ENCODE measurements at places on chromosomes 2 and 18.

- DNase-seq, result peak; percentile 30
Observed at GRCh38 chr2:159094173-159094737, 125.8 kb downstream of the TANC1 start.

- DNase-seq, result no peak
Observed at GRCh38 chr2:241064802-241065354, 37.2 kb downstream of the MTERF4 start.

DNA sequence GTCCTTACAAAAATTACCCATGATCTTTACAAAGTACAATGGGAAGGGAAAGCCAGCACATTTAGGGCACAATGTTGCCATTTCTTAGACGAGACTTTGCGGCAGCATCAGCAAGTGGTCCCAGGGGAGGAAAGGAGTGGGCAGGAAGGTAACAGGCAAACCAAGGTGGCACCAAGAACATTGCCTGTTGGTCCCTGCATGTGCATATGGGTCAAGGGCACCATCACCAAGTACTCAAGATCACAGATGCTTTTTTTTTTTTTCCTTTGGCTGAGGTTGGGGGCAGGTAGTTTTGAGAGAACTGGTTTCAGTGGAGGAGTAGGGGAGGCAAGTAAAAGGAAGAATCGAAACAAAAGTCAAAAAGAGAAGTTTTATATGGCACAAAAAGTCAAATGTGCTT is 752 bp upstream of the CYTIP start:
- no peak for DNase-seq

DNA sequence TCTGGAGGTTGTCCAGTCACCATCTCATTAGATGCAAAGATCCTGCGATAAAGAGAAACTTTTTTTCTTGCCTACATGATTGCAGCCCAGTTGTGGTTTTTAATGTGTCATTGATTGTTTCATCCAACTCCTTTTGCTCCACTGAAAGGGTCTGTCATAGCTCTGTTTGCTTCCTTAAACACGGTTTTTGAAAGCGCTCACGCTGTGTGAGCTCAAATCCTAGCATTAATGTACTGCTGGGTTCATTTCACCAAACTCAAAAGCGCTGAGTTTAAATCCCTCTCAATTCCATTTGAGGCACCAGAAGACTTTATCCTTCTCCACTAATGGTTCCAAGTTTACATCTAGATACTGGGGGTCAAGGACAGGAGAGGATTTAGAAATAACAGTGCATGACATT is 53.6 kb downstream of the CDK15 start:
- no peak for DNase-seq

- no peak for DNase-seq
Observed at GRCh38 chr2:5696945-5697521, 4.8 kb downstream of the SOX11 start.

- no peak for DNase-seq
Observed at GRCh38 chr18:61475931-61476330, 142.7 kb downstream of the CDH20 start.

- no peak for DNase-seq
Observed at GRCh38 chr18:48736321-48737260, 197.8 kb downstream of the CTIF start.

DNA sequence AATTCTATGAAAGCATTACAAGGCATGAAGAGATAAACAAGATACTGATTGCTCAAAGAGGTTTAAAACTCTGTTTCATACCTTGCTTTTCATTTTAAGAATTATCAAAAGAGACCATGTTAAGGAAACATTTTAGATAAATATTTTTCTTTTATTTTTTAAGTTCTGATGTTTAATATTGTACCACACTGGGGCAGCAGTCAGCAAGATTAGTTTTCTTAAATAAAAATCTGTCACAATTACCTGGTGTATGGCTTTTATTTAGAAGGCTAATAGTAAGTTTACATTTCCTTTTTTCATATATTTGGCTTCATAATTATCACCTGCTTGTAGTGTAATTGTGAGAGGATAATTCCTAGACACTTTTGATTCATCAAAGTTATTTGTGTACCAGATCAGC is 46.4 kb downstream of the ZNF804A start:
- no peak for DNase-seq

- DNase-seq, result no peak
Observed at GRCh38 chr2:173235947-173236803, 118.5 kb upstream of the CDCA7 start.
